ENCODE measurements at places on chromosomes 5 and 9.

DNA sequence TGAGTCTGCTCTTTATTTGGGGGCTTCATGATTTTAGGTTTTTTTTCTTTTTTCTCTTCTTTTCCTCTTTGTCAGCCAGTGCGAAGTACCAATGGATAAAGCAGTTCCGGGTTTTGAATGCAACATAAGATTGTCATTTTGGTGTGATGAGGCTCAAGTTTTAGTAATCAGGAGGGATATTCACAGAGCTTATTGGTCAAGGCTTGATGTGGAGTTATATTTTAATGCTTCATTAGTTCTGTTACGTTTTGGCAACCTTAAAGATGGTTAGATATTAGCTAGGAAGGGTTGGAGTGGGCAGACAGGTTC, 1.4 kb downstream of the PIK3R1 start:
- no peak for DNase-seq

- no peak for DNase-seq
Observed at GRCh38 chr5:74673011-74673790, 11.8 kb upstream of the HEXB start.

DNA sequence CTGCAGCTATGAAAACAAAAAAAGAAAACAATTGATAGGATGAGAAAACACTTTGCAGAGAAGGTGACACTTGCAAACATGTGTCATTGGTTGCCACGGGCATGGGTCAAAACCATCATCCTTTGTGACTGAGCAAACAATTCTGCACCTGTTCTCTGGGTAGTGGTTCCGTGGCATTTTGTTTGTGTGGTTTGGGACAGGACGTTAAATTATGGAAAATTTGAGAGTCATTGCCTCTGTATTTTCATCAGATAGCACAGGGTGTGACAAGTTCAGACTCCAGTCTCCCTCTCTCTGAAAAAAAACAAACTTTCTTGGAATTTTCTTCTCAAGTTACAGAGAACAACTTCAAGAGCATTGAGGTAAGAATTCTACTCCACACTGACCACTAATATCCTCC, 113.4 kb upstream of the HMHB1 start:
- DNase-seq = no peak

DNA sequence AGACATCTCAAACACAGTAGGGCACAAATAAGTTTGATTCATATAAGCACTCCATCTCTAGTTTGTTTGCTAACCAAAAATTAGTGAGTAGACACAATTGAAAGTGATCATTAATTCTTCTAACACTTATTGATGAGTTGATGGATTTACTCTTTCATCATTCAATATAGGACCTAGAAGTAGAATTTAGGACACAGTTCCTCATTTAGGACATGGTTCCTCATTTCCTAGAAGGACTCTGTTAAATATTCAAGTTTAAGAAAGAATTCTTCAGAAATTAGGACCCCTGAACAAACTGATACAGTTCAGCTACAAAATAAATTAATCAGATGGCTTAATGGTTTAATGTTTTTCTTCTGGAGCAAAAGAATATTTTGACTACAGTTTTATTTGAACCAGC, 143.5 kb upstream of the PRR16 start:
- DNase-seq = no peak

- no peak for DNase-seq
Observed at GRCh38 chr5:139725073-139725830, 70.4 kb upstream of the PSD2 start.

- DNase-seq = peak; percentile 52
Observed at GRCh38 chr5:177111720-177112394, 21.7 kb upstream of the NSD1 start.

GRCh38 chr5:31754741-31755675, 116.1 kb downstream of the PDZD2 start:
- no peak for DNase-seq

DNA sequence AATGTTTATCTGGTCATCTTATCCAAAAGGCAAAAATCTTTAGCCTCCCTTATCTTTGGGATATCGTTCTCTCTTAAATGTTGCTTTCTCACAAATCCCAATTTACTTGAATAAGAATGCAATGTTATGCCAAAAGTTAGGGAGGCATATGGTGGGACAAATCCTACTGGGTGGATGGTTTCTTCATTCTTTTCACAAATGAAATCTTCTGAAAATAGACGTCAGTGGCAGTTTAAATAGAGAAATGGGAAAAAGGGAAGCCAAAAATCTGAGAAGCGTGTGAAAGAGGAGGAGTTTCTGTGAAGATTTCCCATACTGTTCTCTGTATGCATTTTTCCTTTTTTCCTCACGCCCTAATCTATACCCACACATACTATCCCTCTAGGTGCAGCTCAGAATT, 2.5 kb upstream of the PCDHAC1 start:
- DNase-seq = no peak

GRCh38 chr5:84430863-84431663, 46.4 kb upstream of the EDIL3 start:
- no peak for DNase-seq

GRCh38 chr5:142685418-142686209, at the start of gene FGF1:
TSS of gene FGF1 (minus strand) at chr5:142686090. CDS start at chr5:142614127, 71,963 bp downstream.
- no peak for DNase-seq

- DNase-seq = no peak
Observed at GRCh38 chr9:92749934-92750315, 14.7 kb downstream of the BICD2 start.

DNA sequence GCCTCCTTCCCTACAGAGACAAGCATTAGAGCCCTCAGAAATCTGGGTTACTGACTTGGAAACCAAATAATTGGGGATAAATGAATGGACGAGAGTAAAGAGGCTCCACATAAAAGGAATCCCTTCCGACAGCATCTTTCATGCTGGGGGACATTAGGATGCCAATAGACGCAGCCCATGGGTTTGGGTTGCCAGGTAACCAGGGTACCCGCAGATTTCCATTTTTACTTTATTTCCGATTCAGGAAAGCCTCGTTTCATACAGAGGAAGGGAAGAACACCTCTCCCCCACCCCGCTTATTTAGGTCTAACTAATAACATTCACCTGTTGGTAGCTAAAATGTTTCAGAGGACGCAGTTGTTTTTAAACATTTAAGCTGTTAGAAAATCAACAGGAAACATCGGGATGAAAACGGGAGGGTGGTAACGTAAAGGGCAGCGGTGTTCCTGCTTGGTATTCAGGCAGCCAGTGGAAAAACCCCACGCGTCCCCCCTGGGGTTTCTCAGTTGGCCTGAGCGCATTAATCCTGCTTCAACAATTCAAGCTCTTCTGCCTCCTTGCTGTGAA, 179.5 kb downstream of the YTHDC2 start:
- no peak for DNase-seq

GRCh38 chr9:93574091-93574899, 2.1 kb upstream of the PHF2 start:
- no peak for DNase-seq

DNA sequence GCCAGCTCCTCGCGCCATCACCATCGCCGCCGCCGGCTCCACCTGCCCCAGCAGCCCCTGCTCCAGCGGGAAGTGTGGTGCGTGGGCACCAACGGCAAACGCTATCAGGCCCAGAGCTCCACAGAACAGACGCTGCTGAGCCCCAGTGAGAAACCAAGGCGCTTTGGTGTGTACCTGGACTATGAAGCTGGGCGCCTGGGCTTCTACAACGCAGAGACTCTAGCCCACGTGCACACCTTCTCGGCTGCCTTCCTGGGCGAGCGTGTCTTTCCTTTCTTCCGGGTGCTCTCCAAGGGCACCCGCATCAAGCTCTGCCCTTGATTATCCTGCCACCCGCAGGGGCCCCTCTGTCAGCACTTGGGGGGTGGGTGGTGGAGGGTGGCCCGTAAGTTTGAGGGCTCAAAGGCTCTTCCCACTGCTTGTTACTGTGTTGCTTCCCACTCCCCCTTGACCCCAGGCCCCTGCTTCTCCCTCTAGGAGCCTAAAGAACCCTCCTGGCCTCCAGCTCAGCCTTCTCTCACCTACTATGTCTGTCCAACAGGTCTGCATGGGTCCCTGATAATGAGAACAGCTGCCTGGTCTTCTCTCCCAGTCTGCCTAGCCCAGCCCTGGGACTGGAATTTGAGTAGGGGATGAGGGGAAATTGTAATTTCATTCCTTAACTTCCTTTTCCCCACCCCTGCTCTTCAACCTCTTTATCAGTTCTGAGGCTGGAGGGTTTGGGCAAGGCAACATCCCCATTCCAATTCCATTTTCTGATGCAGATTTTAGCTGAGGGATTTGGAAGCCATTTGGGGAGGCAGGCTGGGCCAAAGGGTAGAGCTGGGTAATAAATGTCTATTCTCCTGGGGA, 9.0 kb downstream of the RACK1 start:
- DNase-seq = no peak

- no peak for DNase-seq
Observed at GRCh38 chr9:135078361-135078821, 9.1 kb upstream of the OLFM1 start.

DNA sequence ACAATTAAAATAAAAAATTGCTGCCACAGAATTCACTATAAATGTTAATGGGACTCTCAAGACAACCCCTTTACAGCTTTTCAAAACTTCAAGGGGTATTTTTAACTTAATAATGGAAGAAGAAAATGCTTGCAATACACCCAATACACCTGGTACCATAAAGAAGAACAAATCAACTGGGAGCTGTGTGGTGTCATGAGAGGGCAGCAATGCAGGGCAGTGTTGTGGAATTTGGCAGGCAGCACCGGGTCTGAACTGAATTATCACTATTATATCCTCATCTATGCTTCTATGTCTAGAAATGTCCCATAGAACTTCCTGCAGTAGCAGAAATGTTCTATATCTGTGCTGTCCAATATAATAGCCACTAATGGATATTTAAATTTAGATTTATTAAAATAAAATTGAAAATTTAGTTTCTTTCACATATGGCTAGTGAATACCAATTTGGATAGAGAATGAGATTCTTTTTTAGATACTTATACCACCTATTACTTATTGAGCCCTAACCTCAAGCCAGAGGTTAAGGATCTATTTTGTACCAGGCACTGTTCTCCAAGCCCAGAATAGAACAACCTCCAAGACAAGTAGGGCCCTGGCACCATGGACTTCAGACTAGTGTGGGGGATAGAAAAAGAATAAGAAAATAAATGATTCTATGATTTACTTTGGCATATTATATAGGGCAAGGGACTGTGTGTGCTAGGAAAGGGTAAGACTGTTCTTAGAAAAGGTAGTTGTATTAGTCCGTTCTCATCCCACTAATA, 265.3 kb downstream of the PDE4D start:
- no peak for DNase-seq

GRCh38 chr9:89555451-89556375, 49.1 kb upstream of the GADD45G start:
- no peak for DNase-seq

DNA sequence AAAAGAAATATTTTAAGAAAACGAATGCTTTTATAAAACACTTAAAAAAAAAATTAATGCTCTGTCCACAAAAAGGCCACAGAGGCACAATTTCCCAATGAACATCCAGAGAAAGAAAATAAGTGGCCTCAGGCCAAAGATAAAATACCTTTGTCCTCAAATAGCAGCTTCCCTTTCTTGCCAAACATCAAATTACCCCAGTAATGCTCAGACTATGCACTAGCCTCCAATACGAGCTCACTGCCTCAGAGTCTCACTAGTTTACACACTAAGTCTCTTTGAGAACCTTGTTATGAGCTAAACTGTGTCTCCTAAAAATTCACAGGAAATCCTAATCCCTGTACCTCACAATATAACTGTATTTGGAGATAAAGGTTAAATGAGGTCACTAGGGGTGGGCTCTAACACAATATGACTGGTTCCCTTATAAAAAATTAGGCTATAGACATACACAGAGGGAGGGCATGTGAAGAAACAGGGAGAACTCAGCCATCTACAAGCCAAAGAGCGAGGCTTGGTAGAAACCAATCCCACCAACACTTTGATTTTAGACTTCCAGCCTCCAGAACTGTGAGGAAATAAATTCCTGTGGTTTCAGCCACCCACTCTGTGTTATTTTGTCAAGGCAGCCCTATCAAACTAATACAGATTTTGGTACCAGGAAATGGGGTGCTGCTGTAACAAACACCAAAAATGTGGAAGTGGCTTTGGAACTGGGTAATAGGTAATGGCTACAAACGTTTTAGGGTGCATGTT, 4.4 kb downstream of the MPDZ start:
- no peak for DNase-seq

DNA sequence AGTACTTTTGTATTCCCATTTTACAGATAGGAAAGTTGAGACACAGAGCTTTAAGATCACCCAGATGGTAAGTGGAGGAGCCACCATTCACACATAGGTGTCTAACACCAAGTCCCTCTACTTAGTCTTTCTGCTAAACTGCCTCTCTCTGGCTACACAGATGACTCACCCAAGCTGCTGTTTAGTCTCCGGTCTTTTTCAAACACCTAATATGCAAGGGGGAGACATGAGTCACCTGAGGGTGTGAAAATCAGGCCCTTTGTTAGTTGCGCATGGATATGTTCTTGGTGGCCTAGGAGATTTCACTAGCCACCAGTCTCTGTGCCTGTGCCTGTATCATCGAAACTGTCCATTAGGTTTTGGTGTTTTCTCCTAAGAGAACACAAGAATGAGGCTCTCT, 117.8 kb downstream of the MAST4 start:
- DNase-seq = no peak
